ENCODE measurements at places on chromosomes 5 and 9.

GRCh38 chr5:50807661-50808060, 141.2 kb downstream of the PARP8 start:
- DNase-seq, result no peak

GRCh38 chr5:52988335-52989024, 672 bp upstream of the ITGA2 start:
- no peak for DNase-seq

GRCh38 chr9:98022447-98022846, 34.1 kb upstream of the NANS start:
- no peak for DNase-seq

- DNase-seq, result no peak
These were observed 6.6 kb downstream of the SLC22A4 start for GRCh38 chr5:132300577-132301343.

- DNase-seq, result no peak
These were observed 31.1 kb downstream of the PTPA start for GRCh38 chr9:129142138-129142935.

- no peak for DNase-seq
These were observed 30.2 kb upstream of the ITGA1 start for GRCh38 chr5:52757527-52757926.

GRCh38 chr5:131513780-131514179, 121.2 kb downstream of the RAPGEF6 start:
- no peak for DNase-seq

- no peak for DNase-seq
These were observed 966.7 kb downstream of the MAT2B start for GRCh38 chr5:164472165-164472564.

Data from stimulated activated CD4-positive, alpha-beta T cell treated with anti-CD3 and anti-CD28 coated beads, Interleukin-2, amount 100 ng/mL, for 4 hours (primary cell).